ENCODE measurements at places on chromosomes 7 and 10.
A peak's percentile ranks its signal among the peaks of the same experiment; 100 is the strongest.

GRCh38 chr7:17186745-17187530, 111.5 kb upstream of the AHR start:
- peak; percentile 16 for DNase-seq

DNA sequence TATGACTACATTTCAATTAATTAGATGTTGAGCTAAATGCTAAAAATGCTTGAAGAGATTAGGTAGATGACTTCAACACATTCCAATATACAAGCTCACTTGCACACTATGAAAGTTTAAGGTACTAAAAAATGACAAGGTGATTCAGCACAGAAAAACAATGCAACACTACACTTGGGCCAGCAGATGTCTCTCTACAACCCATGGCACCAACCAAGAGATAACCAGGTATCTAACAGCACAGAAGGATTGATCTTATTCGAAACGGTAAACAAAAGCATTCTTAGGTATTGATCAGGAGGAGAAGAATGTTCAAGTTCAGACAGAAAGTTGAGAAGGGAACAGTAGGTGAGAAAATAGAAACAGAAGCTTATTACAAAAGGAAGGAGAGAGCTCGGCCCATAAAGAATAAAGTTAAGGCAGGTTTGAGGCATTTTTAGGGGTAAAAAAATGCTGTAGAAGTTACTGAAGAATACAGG, 248.2 kb upstream of the KLF14 start:
- peak; percentile 77 for DNase-seq

- no peak for DNase-seq
Observed at GRCh38 chr7:118183428-118183785, 557 bp upstream of the LSM8 start.

GRCh38 chr7:91280185-91280584, 16.0 kb downstream of the FZD1 start:
- DNase-seq, result peak; percentile 76
